ENCODE measurements at places on chromosomes 1 and 21. TPM values are rescaled to one million over a fixed set of nuclear protein-coding genes. Genes with fewer than 3 reads are reported as not detected.

GRCh38 chr1:33237579-33237978 is 18.7 kb upstream of the ZNF362 start:
- no peak for DNase-seq

DNA sequence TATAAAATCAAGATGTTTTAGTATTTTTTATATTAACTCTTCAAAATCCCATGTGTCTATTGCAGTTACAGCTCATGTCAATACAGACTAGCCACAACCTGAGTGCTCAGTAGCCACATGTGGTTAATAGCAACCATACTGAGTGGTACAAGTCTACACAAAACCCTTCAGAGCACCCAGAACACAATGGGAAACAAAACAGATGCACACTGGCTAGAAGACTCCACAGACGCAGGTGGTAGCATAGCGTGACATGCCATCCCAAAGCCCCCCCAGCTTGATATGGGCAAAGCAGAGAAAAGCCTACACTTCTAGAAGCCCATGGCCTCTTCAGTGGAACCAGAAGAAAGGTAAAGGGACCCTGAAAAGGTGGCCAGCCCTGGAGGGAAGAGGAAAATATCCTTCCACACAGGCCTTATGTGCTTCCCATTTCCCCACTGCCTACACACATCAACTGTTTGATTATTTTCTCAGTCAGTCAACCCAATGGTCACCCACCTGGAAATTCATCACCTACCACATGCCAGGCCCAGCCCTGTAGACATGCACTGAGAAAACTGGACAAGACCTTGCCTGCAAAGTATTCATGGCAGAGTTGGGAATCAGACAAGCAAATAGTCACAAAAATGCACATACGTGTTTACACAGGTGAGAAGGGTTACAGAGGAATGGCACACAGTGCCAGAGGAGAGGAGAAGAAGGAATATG is 175.0 kb downstream of the VAV3 start:
- peak; percentile 11 for DNase-seq

- no peak for DNase-seq
These were observed 58.0 kb upstream of the PDC start for GRCh38 chr1:186518822-186519381.

- DNase-seq: no peak
These were observed 30.0 kb upstream of the RBM15 start for GRCh38 chr1:110309139-110309538.

MRAP gene
- total RNA-seq: not detected

TMCO1 gene
- total RNA-seq: 120 TPM

KRTAP13-2 gene
- total RNA-seq: not detected

KCNE2 gene
- not detected for total RNA-seq

MANEAL gene
- 11.2 TPM for total RNA-seq

Measured in prostate gland (tissue), 2 donors.